ENCODE measurements at places on chromosomes 11 and 22. TPM values are rescaled to one million over a fixed set of nuclear protein-coding genes. Genes with fewer than 3 reads are reported as not detected.

Gene KIF18A
- total RNA-seq: 27.5 TPM

DNA sequence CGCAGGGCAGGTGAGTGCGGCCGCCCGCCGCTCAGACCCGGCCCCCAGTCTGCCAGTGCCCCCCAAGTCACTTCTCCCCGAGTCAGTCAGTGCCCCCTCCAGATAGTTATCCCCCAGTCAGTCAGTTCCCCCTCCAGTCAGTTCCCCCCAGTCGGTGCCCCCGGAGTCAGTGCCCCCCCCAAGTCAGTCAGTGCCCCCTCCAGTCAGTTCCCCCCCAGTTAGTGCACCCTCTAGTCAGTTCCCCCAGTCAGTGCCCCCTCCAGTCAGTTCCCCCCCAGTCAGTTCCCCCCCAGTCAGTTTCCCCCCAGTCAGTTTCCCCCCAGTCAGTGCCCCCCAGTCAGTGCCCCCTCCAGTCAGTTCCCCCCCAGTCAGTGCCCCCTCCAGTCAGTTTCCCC lies 411 bp downstream of the PPP6R2 start:
- no peak for DNase-seq

Gene GLB1L3
- 0.23 TPM for total RNA-seq

DNA sequence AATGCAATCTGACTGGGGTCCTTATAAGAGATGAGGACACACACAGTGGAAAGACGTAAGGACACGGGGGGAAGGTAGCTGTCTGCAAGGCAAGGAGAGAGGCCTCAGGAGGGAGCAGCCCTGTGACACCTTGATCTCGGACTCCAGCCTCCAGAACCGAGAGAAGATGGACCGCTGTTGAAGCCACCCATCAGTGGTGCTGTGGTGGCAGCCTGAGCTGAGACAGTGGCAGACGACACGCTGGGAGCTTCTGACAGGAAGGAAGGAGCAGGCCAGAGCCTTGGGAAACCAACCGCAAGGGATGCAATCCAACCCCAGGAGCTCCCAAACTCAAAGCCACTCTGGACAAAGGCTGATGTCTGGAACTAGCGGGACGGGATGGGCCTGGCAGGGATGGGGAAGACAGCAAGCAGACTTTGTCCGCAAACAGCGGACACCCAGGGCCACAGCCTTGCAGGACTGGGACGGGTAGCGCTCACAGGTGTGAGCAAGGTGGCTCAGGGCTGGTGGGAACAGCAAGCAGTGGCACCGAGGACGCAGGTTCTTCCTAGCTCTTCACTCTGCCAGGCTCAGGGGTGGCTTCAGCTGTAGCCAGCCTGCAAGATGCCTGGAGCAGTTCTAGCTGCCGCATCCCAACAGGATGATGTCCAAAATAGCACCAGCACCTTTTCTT lies 10.9 kb downstream of the LTO1 start:
- DNase-seq: no peak

Gene KCNA4
- total RNA-seq: 0.11 TPM

Gene ASCC2
- 35.2 TPM for total RNA-seq

DNA sequence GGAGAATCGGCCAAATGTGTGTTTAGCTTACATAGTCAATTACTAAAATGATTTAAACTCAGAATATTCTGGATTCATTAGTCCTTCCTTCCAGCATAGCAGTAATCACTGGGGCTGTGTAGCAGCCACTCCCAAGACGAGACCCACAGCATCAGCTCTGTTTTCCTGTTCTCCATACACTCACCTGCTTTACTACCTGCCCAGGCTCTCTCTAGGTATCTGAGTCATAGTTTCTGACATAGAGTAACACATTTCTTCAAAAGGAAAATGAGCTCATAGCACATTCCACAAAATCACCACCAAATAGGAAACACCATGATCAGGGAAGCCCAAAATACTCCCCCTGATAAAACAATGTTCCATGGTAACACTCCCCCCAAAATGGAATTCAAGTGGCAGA lies 22.9 kb downstream of the MORC2 start:
- DNase-seq: no peak

Gene CCDC188
- 0.51 TPM for total RNA-seq

DNA sequence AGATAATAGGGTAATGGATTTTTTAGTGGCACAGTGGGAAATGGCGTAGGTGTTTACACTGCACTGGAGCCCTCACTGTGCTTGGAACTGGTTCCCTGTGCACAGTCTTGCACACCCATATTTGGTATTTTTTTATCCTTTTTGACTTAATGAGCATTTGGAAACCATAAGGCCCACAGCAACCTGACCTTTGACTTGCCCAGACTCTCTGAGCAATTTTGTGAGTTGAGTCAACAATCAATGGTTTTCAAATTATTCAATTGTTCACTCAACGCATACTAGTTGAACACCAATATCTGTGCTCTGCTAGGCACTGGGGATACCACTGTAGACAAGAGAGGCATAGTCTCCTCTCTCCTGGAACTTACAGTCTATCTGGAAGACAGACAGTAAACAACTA lies 14.3 kb downstream of the CD44 start:
- no peak for DNase-seq

Gene MPZL2
- 0.17 TPM for total RNA-seq

- peak; percentile 93 for DNase-seq
These were observed 2.0 kb downstream of the SYNGR1 start for GRCh38 chr22:39351689-39352214.

Gene RAG1
- total RNA-seq: 0.18 TPM

- no peak for DNase-seq
These were observed 87.2 kb downstream of the BTBD10 start for GRCh38 chr11:13375798-13376197.

GRCh38 chr11:70713086-70713835 lies 314.9 kb downstream of the CTTN start:
- DNase-seq: peak; percentile 39

DNA sequence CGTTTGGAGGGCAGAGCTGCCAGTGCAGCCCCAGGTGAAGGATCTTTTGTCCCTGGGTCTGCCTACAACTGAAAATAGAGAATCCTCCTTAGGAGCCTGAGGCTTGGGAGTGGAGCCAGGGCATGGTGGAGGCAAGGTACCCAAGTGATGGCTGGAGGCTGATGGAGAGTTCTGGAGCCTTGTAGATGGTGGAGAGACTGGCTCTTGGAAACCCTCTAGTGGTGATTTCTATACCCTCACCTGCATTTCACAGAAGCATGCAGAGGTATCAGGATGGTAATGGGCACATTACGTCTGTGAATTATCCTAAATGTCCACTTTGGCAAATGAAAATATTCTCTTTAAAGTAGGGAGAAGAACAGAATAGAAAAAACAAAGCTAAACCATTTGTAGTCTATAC lies 44.4 kb downstream of the INSC start:
- peak; percentile 18 for DNase-seq

GRCh38 chr11:92830377-92831155 lies 138.9 kb upstream of the MTNR1B start:
- DNase-seq: no peak

Gene HBB
- total RNA-seq: not detected

- DNase-seq: peak; percentile 1
These were observed 2.5 kb downstream of the IL17REL start for GRCh38 chr22:50009765-50010675.

- DNase-seq: no peak
These were observed 1126.9 kb downstream of the BRD1 start for GRCh38 chr22:48700566-48701295.
